AG04450 (cell line): ENCODE measurements at places on chromosomes 1 and 21.

GRCh38 chr1:20212085-20212684 is 25.9 kb upstream of the PLA2G2C start:
- DNase-seq = no peak

- DNase-seq = no peak
Observed at GRCh38 chr1:59357645-59358320, 60.9 kb downstream of the FGGY start.

DNA sequence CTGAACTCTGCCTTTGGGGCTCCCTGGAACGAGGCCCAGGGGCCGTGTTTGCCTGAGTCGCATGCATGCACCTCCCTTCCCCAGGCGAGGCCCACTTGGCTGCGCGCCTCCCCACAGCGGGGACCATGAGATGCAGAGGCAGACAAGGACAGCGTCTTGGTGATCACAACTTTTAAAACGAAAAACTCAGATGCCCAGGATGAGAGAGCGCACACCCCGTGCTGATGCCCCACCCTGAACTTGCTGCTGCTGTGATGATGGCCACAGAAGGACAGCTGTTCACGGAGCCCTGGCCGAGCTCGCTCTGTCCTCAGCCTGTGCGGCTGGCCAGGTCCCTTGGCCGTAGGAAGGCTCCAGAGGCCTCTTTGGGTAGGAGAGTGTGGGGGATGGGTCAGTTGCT is 11.4 kb upstream of the PRMT2 start:
- DNase-seq = no peak

GRCh38 chr1:220217383-220217988 is 54.8 kb downstream of the RAB3GAP2 start:
- no peak for DNase-seq

GRCh38 chr1:172122381-172122780 is 281.1 kb downstream of the DNM3 start:
- DNase-seq = no peak

- DNase-seq = peak; percentile 68
Observed at GRCh38 chr1:47569681-47570470, 132.0 kb downstream of the FOXD2 start.

- DNase-seq = no peak
Observed at GRCh38 chr1:160874935-160875334, 10.0 kb downstream of the ITLN1 start.

GRCh38 chr1:184212649-184213314 is 161.3 kb downstream of the TSEN15 start:
- peak; percentile 69 for DNase-seq

DNA sequence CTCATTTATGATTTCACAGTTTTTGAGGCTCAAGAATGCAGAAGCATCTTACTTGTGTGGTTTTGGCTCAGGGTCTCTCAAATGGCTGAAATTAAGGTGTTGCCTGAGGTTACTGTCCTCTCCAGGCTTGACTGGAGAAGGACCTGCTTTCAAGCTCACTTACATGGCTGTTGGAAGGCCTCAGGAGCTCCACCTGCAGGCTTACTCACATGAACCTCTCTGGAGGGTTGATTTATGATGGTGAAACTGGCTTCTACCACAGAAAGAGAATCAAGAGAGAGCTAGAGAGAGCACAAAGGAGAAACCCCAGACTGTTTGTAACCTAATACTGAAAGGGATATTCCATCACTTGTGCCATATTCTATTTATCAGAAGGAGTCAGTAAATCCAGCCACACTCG is 6.2 kb upstream of the KCNK2 start:
- DNase-seq = no peak

GRCh38 chr1:63746129-63746864 is 27.5 kb upstream of the ROR1 start:
- DNase-seq = peak; percentile 39

- no peak for DNase-seq
Observed at GRCh38 chr1:93324486-93325464, 20.9 kb upstream of the DR1 start.

GRCh38 chr1:21308847-21309652 is 18.8 kb upstream of the ECE1 start:
- DNase-seq = no peak

- DNase-seq = no peak
Observed at GRCh38 chr1:232047473-232047872, 420.9 kb downstream of the DISC1 start.

DNA sequence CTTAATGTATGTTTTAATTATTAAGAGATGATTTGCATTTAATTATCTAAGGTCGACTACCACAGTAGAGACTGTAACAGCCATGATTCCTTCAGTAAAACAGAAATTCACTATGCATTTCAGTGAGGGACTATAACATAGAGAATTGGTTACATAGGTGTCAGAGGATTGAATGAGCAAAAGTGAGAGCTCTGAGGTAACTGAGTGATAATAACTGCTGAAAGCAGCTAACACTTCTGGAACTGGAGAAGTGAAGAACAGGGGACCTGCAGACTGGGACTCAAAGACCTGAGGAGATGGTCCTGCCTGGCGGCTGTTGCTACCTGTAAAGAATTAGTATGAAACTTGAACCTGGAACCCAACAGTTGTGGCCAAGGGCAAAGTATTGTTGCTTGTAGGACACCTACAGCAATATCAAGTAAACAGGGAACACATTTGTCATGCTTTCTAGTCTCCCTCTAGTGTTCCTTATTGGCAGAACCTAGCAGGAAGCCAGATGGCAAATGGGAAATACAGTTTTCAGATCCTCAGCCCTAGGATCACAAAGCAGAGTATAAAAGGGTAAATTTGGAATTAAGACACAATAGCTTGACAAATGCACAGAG is 110.6 kb downstream of the HS2ST1 start:
- DNase-seq = no peak

- no peak for DNase-seq
Observed at GRCh38 chr1:5567839-5568238, 424.4 kb downstream of the NPHP4 start.

GRCh38 chr1:46527474-46528296 is 23.8 kb downstream of the KNCN start:
- no peak for DNase-seq

- DNase-seq = no peak
Observed at GRCh38 chr1:205348554-205349487, 7.9 kb downstream of the KLHDC8A start.

DNA sequence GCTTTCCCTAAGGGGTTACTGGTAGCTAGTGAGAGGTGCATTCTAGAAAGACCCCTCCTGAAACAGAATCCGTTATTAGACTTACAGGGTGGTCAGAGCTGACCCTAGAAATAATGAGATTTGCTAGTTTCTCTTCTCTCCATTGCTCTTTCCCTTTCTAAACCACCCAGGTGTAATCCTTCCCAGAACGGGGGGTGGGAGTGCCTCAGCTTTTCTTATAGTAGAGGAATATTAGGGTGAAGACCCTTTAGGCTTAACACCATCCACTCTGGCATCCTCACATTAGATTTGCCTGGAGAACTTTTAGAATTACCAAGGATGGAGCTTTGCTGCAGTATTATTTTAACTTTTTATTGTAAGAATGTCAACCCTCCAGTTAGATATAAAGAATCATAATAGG is 49.4 kb downstream of the CAPN9 start:
- DNase-seq = no peak

GRCh38 chr1:56115701-56116100 is 463.7 kb downstream of the PLPP3 start:
- DNase-seq = no peak

DNA sequence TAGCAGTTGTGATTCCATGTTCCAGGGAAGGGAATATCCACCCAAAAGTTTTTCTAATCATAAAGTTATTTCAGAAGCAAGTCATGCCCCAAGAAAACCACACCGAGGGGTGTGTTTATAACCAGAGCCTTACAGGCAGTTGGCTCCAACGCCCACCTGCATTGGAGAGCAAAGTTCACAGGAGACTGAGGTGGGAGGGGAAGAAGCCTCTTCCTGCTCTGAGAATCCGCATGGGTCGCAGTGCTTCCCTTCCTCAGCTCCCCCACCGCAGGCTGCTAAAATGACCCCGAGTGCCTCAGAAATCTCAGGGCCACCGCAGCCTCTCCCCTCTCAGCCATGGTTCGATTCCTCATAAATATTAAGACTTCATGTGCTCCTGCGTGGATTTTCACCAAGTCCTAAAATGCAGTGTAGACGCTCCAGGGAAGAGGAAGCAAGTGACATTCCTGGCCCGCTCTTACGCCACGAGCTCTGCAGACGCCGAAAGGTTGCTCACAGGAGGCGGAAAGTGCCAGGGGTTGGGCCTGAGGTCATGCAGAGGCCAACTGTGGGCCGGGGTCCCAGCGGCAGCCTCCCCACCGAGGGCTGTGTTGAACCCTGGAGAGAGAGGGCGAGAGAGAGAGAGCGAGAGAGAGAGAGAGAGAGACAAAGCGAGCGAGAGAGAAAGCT is 13.4 kb upstream of the SPSB1 start:
- no peak for DNase-seq

GRCh38 chr1:200384818-200385390 is 24.9 kb downstream of the ZNF281 start:
- DNase-seq = no peak

GRCh38 chr21:45166931-45167330 is 92.6 kb downstream of the ADARB1 start:
- DNase-seq = no peak

GRCh38 chr1:24913616-24914225 is 16.4 kb downstream of the RUNX3 start:
- no peak for DNase-seq
